ENCODE measurements at places on chromosomes 2 and 18.

GRCh38 chr2:5748946-5749345 lies 56.8 kb downstream of the SOX11 start:
- DNase-seq = no peak

GRCh38 chr2:31075941-31076590 lies 62.2 kb downstream of the GALNT14 start:
- peak; percentile 5 for DNase-seq

- DNase-seq = peak; percentile 46
These were observed 16.1 kb downstream of the COLEC11 start for GRCh38 chr2:3610881-3611505.

DNA sequence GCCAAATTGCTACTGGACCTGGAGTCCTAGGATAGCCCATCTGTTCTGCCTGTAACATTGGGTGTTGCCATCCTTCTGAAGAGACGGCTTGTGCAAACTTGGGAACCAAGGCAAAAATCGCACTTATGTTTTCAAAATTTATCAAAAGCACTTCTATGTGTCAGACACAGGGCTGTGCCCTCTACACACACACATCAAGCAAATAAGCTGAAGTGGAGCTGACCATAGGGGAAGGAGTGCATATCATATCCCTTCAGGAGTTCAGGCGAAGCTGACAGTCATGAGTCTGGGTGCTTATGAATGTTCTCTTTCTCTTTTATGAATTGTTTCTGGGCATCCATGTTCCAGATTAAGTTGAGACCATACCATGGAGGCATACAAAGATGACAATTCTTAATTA lies 247.9 kb downstream of the CYRIA start:
- DNase-seq = no peak

GRCh38 chr18:50507120-50507590 lies 52.7 kb upstream of the MAPK4 start:
- peak; percentile 67 for DNase-seq

GRCh38 chr2:64018701-64019082 lies 536 bp downstream of the VPS54 start:
- peak; percentile 35 for DNase-seq

- DNase-seq = no peak
These were observed 87.1 kb upstream of the KCTD1 start for GRCh38 chr18:26635466-26635865.

DNA sequence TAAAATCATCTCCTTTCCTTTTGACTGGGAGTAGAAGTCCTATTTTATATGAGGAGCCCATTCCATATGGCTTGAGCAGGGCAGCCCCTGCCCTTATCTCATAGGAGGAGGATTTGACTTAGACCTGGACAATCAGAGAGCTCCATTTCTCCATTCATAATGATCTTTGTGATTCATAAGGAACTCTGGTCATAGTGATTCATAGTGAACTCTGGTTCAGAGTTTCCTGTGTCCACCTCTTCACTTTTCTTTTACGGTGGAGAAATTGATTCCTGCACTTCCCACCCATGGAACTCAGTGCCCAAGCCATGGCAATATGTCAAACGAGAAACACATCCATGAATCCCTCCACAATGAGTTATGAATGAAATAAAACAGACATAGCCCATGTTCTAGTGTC lies 12.8 kb upstream of the MYO3B start:
- DNase-seq = no peak

GRCh38 chr2:68362069-68362468 lies 3.0 kb upstream of the PLEK start:
- DNase-seq = peak; percentile 81

DNA sequence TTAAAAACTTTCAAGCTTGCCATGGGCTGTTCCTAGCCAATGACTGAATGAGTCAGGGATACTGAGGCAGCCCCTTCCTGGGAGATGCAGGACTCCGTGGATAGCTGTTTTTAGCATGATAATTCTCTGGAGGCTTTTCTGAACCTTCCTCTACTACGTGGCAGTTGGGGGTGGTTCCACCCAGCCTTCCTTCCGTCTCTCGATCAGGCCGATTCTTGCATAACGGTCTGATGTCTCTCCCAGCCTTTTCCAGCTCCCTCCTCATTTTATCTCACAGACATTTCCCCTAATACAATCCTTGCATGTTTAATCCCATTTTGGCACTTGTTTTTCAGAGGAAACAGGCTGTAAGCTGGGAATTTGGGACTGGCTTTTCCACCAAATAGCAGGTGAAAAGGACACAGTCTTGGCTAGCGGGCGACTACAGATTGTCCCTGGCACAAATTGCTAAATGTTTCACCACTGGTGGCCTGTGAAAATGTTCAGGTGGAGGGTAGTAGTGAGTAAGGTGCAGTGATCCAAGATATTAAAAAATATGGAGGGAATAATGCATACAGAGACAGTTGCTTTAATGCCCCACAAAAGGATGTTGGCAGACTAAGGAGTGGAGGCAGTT lies 21.0 kb upstream of the CTLA4 start:
- DNase-seq = no peak

GRCh38 chr2:20164734-20165478 lies 60.0 kb downstream of the SDC1 start:
- peak; percentile 45 for DNase-seq

DNA sequence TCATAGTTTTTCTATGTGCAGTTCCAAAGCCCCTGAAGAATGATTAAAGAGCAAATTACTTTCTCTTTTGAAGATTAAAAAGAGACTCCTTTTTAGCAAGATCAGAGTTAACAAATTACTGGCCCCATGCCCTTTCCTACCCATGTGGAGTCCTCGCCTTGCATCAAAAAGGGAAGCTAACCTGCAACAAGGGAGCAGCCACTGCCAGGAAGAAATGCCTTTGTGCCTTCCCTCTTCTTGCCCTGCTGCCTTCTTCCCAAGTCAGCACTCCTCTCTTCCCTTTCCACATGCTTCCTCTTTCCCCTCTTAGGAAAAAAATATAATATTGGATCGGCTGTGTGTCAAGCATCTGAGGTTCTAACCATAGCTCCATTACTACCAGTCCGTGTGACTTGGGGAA lies 37.1 kb upstream of the CYP1B1 start:
- DNase-seq = no peak

GRCh38 chr2:201285499-201285898 lies 25.2 kb downstream of the CASP8 start:
- no peak for DNase-seq

- DNase-seq = no peak
These were observed 55.7 kb downstream of the RTP5 start for GRCh38 chr2:241925277-241925676.

- no peak for DNase-seq
These were observed 8.1 kb downstream of the CYBRD1 start for GRCh38 chr2:171530378-171530777.

GRCh38 chr2:43276962-43277391 lies 50.6 kb upstream of the ZFP36L2 start:
- DNase-seq = peak; percentile 44

GRCh38 chr2:205169012-205169411 lies 513.3 kb upstream of the NRP2 start:
- DNase-seq = no peak

- DNase-seq = peak; percentile 21
These were observed 374.8 kb downstream of the SLC4A3 start for GRCh38 chr2:220002251-220002650.

DNA sequence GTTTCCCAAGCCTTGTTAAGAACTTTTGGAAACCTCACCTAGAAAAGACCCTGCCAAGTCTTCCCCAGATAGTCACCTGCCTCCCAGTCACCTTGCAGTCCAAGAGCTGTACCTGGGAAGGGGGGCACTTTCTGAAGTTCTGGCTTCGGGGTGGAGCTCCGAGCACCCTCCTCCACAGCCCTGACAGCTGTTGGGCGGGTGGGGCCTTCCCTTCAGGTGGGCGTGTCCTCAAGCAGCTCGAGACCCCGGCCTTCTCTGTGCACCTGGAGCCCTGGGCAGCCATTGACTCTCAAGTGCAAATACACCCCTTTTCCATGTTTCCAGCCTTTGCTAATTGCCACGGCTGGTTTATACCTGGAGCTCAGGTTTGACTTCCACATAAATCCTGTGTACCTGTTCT lies 37.0 kb upstream of the IGFBP5 start:
- DNase-seq = no peak

- DNase-seq = peak; percentile 88
These were observed 88.4 kb downstream of the BCL2L11 start for GRCh38 chr2:111209045-111209514.

DNA sequence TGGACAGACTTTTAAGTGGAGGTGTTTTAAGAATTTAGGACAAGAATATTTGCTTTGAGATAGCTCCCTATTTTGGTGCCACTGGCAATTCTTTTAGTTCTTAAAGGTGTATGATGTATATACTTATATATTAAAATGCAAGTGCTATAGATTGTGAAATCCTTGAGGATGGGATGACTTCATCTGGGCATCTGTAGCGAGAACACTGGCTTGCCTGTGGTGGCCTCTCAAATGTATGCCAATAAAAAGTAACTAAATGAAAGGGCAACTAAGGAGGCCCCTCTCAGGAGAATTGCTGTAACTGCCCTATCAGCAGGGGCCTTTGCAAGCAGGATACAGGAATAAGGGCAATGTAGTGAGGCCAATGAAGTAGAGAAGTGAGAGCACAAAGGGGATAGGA lies 2.6 kb upstream of the THUMPD2 start:
- peak; percentile 8 for DNase-seq

GRCh38 chr2:10369269-10370255 lies 66.9 kb downstream of the HPCAL1 start:
- no peak for DNase-seq

DNA sequence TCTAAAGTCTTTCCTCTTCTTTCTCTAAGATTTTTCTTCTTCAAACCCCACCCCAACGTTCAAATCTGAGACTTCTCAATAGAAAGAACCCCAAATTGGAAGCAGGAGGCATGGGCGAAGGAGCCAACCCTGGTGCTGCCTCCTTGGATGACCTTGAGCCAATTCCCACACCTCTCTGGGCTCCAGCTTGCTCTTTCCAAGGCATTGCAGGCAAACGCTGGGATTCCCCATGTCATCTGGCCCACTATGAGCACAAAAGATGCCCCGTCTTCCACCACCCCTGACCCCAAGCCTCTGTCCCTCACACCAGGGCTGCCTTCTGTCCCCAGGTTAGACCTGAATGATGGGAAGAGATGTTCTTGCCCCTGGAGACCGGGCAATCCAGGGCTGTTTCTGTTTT lies 57.0 kb downstream of the TTC32 start:
- no peak for DNase-seq

DNA sequence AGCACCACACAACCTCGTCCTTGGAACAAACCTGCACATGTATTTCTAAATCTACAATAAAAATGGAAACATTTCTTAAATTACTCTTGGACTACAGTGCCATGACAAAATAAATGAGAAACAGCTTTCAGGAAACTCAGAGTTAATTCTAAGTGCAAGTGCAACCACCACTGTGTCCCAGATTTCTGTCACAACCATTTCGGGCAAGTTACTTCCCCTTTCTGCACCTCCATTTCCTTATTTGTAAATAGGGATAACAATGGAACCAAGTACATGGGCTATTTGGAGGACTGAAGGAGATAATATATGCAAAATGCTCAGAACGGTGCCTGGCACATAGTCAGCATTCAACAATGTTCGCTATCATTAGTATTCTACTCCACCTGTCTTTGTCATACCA lies 93.2 kb downstream of the CACNB4 start:
- no peak for DNase-seq

- DNase-seq = no peak
These were observed 112.1 kb upstream of the SERPINE2 start for GRCh38 chr2:224151161-224151560.

DNA sequence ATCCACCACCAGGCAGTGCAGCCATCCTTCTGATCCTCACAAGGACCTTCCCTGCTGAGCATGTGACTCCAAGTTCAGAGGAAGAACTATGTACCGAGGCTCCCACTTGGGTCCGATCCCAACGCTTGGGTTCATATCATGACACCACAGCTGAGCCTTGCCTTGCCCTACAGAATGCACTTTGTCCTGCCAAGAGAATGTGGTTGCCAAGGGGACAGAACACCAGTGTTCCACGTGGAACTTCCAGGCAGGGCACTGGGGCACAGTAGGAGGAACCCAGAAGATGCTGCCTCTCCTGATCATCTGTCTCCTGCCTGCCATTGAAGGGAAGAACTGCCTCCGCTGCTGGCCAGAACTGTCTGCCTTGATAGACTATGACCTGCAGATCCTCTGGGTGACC lies at the start of gene TEX51:
TSS of gene TEX51 (plus strand) at position 255 of the 400 bp plus-strand sequence. CDS start at position 284, 29 bp downstream.
- no peak for DNase-seq

DNA sequence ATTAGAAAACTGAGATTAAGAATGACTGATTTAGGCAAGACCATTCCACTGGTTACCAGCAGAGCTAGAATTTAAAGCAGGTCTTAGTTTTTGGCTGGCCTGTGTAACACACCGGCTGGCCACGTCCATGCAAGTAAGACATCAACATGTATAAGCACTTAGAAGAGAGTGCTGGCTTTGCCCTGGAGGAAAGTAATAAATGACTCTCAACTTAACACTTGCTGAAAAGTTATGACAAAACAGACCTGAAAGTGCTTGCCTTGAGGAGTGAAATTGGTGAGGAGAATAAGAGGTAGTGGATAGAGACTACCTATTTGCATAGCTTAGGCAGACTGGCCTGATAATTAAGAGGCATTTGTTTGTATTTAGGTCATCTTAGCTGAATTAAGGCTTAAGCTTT lies 165.7 kb upstream of the KCNJ3 start:
- DNase-seq = no peak

- no peak for DNase-seq
These were observed 1618.6 kb upstream of the CELF4 start for GRCh38 chr18:39184176-39184575.

- DNase-seq = no peak
These were observed 298.8 kb upstream of the GCFC2 start for GRCh38 chr2:76009484-76009883.

DNA sequence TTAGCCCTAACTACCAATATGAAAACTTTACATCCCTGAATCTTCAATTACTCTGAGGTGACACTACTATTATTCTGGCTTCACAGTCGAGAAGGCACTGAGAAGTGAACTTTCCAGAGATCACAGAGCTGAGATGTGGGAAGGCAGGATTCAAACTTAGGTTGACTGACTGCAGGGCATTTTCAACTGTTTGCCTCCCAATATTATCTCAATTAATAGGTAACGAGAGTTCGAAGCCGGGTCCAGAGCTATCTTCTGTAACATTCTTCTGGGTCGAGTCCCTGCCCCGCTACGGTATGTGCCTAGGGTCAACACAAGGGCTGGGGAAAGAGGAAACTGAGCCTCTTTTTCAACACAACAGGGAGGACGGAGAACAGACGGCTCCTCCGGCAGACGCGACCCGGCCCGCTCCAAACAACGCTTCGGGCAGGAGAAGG lies 740 bp downstream of the CHMP3 start:
- DNase-seq = no peak

- no peak for DNase-seq
These were observed 290.8 kb downstream of the KCNS3 start for GRCh38 chr2:18169121-18169892.
